ENCODE measurements at places on chromosomes 11 and 22.

DNA sequence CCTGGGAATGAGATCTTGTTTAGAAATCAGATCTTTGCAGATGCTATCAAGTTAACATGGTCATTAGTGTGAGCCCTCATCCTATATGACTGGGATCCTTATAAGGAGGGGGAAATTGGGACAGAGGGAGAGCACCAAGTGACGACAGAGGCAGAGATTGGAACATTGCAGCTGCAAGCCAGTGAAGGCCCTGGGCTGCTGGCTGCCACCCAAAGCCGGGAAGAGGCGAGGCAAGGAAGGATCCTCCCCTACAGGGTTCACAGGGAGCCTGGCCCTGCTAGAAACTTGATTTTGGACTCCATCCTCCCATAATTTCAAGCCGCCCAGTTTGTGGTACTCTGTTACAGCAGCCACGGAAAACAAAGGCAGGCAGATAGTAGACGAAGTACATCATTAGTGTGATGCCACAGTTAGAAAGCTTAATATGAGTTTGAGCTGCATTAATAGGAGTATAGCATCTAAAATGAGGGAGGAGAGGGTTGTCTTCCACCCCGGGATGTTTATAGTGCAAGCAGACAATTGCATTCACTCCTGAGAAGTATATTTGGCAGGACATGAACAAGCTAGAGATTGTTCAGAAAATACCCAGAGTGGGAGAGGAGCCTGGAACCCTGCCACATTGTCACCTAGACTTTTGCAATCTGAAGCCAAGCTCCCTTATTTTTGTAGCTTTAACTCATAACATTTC, 56.8 kb upstream of the CLMP start:
- DNase-seq: no peak

DNA sequence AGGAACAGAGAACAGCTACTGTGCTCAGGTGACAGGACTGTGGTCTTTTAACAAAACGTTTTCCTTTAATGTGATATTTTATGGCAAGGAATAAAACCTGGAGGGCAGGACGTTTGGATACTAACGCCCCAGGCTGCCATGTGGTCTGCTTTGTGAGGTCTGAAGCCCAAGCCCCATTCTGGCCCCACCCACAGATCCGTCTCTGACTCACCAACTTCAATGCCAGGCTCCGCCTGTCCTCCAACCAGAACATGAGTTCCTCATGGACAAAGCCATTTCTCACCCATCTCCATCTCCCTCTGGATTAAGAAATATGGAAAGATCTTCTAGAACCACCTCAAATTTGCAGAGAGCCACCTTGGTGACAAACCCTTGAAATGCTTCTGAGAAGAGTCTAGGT, 148.8 kb downstream of the CRYBB2 start:
- no peak for DNase-seq

DNA sequence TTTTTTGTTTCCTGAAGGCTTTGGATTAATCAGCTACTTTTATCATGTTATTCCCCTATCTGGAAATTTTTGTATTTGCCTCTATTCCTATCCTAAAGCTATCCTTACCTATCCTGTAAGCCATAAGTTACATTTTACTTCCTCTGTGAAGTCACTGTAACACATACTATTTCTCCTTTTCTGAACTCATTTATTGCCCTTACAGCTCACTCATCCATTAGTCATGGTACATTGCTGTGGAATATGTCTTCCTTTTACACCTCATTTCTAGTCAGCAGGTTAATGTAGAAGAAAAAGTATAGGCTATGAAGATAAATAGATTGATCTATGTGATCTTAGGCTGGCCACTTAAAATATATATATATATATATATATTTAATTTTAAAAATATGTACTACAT, 28.0 kb downstream of the SWAP70 start:
- DNase-seq: no peak

- no peak for DNase-seq
These were observed 16.0 kb downstream of the STK33 start for GRCh38 chr11:8577791-8578581.

GRCh38 chr22:33897448-33897835, 22.8 kb downstream of the LARGE1 start:
- no peak for DNase-seq

Data from activated T-helper 2 cell treated with anti-CD3 and anti-CD28 coated beads, Interferon-gamma antibody, Interleukin-2, Interleukin-4, amounts not matched to agents 10 μg/mL and 5 μg/mL and 100 μg/mL, durations not matched to agents 14 hours and 24 hours and 36 hours (primary cell).